IMR-90 (cell line): ENCODE measurements at places on chromosomes 16 and 17.

- peak; percentile 72 for DNase-seq
These were observed 320 bp upstream of the KRTAP4-2 start for GRCh38 chr17:41178341-41178740.

DNA sequence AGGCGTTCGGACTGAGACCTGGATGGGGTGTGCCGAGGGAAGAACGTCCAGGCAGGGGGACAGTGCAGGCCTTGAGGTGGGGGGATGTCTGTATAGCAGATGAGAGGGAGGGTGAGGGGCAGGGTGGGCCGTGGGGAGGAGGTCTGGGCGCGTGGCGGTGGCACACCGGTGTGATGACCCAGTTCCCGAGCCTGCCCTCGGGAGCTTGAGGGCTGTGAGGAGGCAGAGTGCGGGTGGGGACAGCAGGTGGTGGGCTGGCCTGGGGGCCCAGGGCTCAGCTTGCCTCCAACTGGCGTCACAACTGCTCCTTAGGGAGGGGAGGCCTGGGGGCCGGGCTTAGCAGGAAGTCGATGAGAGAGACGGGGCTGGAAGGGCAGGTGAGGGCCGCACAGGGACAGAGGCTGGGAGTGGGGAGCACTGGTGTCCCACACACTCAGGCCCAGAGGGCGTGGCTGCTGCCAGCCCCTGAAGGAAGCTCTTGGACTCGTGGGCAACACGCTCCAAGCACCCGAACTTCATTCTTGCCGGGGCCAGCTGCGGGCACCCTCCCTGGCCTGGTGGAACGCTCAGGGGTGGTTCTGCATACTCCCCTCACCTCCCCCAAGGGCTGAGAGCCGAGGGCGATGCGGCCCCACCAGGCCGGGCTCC is 6.5 kb downstream of the CACNA1H start:
- no peak for DNase-seq

DNA sequence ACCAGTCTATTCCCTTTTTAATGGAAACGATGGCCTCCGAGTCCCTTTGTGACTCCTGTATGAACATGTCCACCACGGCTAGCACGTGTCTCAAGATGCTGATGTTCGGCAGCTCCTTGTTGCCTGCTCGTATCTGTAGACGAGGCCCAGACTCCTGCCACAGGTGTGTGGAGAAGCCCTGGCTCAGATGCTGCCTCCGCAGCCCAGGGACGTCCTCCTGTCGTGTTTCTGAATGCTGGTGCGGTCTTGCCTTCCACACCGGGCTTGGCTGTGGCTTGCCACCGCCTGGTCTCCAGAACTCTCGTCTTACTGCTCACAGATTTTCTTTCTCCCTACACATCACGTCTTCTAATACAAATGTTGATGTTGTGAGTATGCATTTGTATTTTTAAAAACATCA is 17.0 kb downstream of the FOXF1 start:
- DNase-seq: no peak

DNA sequence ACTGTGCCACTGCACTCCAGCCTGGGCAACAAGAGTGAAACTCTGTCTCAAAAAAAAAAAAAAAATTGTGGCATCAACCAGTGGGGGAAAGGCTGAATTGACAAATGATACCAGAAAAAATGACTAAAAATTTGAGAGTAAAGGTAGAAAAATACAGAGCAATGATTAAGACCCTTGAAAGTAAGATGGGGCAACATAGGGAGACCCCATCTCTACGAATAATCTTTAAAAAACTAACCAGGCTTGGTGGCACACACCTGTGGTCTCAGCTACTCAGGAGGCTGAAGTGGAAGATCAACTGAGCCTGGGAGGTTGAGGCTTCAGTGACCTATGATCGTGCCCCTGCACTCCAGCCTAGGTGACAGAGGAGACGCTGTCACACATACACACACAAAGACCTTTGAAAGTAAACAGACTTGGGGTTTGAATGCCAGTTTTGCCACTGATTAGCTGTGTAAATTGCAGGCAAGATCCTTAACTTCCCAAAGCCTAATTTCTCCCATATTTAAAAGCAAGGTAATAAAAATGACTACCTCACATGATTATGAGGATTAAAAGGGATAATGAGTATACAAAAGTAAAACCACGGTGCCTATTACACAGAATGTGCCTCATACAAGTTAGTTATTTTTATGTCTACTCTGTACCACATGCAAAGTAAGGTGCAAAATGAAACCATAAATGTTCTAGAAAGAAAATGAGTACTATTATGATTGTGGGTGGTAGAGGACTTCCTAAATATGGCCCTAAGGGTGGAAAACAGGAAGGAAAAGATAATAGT is 21.7 kb upstream of the PAFAH1B1 start:
- no peak for DNase-seq

- DNase-seq: no peak
These were observed 46.7 kb downstream of the CYB5B start for GRCh38 chr16:69471121-69471520.

- DNase-seq: no peak
These were observed 131.7 kb downstream of the SHISA6 start for GRCh38 chr17:11372692-11373091.

- no peak for DNase-seq
These were observed 290.1 kb downstream of the MAP2K4 start for GRCh38 chr17:12310811-12311210.

GRCh38 chr17:55859301-55859795 is 108.5 kb downstream of the PCTP start:
- no peak for DNase-seq

GRCh38 chr17:38716368-38717005 is 11.4 kb downstream of the MLLT6 start:
- no peak for DNase-seq

- DNase-seq: no peak
These were observed 98.8 kb downstream of the IRX5 start for GRCh38 chr16:55029509-55029908.

DNA sequence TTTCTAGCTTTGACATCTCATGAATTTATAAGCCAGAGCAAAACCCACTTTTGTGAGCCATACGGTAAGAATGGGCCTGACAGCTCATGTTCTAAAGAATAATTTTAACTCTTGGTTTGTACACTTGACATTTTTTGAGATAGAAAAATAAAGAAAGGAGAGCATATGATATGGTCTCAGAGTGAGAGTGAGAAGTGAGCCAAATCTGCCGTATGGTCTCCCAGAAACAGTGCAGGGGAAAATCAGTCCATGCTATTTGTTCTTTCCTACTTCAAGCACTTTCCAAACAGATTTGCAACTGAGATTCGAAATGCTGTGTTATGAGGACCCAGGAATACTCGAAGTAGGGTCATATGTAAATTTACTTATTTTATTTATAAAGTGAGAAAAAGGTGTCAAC is 20.9 kb downstream of the SMIM36 start:
- DNase-seq: no peak

- no peak for DNase-seq
These were observed 26.2 kb upstream of the ZNF652 start for GRCh38 chr17:49388290-49388640.

GRCh38 chr17:57375770-57376225 is 119.5 kb downstream of the MSI2 start:
- DNase-seq: no peak

DNA sequence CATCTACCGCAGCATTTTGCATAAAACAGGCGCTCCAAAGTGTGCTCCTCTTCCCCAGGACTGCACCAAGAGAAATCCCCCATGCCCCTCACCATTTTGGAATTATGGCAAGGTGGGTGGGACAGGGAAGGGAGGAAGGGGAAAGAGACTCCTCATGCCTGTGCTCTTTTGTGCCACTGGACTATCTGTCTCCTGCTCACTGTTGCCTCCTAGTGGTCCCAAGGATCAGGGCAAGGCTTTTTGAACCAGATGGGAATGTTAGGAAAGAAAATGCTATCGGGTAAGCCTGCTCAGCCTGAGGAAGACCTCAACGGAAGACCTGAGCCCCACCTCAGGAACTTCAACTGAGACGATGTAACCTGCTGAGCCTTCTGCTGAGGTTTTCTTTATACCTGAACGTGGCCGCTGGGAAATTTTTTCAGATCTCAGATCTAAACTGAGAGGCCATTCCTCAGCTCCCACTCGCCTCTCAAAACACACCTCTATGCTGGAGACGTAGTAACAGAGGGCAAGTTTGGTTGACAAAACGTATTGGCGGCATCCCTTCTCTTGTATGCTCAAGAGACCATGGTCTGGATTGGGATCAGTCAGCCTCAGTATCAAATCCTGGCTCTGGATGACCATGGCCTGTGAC is 58.3 kb downstream of the SPACA3 start:
- DNase-seq: peak; percentile 48

GRCh38 chr17:16371742-16372141 is 9.1 kb upstream of the UBB start:
- DNase-seq: peak; percentile 98

DNA sequence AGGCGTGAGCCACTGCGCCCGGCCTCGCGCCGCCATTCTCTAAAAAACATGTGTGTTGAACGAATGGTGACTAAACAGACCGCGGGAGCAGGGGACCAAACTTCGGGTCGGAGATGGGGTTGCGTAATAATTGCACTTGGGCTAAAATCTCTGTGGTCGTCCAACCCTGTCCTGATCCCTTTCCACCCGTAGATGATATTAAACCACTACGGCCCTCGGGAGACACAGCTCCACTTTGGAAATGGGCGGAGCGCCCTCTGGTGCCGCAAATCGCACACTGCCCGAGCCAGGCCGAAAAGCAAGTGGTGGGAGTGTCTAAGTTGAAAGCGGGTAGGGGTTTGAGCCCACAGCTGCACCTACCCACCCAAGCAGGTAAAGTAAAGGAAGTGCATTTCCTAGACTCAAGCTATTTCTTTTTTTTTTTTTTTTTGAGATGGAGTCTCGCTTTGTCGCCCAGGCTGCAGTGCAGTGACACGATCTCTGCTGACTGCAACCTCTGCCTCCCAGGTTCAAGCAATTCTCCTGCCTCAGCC is 17.0 kb downstream of the CAVIN1 start:
- DNase-seq: peak; percentile 59

DNA sequence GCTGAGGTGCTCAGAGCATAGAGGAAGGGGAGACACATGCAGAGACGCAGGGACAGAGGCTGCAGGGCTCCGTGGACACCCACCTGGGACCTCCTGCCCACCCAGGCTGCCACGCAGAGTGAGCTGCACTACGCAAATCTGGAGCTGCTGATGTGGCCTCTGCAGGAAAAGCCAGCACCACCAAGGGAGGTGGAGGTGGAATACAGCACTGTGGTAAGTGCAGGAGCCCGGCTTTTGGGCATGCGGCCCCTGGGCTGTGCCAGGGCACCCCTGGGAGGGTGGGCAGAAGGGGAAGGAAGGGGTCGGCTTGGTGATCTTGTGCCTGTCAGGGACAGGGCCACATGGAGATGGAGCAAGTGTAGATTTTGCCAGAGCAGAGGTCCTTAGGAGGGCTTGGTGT is 15.2 kb downstream of the CD300A start:
- no peak for DNase-seq

DNA sequence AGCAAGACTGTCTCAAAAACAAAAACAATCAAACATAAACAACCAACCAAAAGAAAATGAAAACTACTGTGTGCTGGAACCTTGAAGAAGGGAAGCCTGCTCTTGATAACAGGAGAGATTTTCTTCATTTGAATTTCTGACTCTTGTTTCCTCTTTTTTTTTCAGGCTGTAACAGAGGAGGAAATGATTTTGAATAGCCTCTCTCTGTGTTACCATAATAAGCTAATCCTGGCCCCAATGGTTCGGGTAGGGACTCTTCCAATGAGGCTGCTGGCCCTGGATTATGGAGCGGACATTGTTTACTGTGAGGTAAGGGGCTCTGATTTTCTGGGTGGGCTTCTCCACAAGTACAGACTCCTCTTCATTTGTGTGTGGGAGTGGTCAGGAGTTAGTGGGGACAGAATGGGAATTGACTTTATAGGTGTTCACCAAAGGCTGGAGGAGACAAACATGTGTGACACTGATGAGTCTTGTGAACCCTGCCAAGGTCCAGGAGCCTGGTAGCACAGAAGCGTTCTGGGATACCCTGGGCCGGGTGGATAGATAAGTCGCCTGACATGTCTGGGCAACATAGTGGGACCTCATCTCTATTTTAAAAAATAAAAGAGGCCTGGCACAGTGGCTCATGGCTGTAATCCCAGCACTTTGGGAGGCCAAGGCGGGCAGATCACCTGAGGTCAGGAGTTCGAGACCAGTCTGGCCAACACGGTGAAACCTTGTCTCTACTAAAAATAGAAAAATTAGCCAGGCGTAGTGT is 14.9 kb downstream of the DUS2 start:
- no peak for DNase-seq

GRCh38 chr16:66154801-66155200 is 211.7 kb upstream of the CDH5 start:
- no peak for DNase-seq

GRCh38 chr16:57062329-57062728 is 30.1 kb upstream of the CPNE2 start:
- DNase-seq: no peak

DNA sequence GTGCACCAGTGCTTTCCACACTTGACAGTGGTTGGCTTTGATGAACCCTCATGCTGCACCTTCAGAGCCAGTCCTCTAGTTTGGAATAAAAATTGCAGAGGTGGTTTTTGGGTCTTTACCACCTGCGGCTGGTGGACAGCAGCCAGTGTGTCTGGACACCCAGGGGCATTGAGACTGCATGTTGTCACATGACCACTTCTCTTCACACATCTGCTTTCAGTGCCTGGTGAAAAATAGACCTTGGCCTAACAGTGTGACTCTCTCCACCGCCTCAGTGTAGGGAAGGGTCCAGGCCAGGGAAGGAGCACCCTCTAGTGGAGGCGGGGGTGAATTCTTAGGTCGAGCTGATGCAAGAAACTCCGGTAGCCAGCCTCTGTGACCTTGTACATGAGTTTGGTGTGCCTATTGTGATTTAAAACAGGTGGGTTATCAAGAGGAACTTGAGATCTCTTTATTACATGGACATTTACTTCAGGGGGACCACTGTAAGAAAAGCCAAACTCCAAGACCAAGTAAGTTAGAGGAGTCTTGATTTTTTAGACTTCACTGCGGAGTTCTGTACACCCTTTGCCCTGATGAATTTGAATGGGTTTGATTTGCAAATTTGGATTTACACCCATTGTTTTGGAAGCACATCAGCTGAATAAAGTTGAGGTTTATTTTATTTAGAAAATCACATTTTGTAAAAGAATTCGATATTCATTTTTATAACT is 17.9 kb downstream of the GOSR2 start:
- DNase-seq: peak; percentile 60

DNA sequence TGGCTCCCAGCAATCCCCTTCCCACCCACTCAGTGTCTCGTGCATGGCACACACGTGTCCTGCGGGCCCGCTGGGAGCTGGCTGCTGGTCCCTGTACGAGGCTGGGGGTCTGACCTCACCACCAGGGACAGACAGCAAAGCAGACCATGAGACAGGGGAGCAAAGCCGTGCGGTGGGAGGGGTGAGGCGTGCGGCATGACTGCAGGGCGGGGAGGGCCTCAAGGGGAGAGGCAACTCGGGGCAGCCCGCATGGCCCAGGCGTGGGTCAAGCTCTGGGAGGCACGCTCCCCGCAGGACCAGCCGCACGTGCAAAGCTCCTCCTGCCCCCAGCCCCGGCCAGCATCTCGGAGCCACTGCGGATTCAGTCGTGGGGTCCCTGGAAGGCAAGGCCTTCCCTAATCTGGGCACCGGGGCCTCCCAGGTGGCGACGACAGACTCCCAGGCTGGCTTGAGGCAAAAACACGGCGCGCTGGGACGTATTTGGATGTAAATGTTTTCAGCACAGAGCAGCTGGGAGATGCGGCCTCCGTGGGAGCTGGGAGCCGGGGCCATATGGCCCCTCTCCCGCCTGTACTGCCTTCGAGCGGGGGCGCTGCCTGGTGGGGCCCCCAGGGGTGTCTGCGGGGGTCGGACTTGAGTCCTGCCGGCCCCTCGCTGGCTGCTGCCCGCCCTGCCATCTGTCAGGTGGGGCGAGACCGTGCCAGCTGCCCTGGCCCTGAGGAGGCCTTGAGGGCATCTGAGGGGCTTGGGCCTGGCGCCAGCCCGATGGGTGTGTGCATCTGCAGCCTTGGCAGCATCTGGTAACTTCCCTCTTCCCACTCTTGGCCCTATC is 12.2 kb upstream of the CBFA2T3 start:
- DNase-seq: no peak
